ENCODE measurements at places on chromosomes 1 and 21.

DNA sequence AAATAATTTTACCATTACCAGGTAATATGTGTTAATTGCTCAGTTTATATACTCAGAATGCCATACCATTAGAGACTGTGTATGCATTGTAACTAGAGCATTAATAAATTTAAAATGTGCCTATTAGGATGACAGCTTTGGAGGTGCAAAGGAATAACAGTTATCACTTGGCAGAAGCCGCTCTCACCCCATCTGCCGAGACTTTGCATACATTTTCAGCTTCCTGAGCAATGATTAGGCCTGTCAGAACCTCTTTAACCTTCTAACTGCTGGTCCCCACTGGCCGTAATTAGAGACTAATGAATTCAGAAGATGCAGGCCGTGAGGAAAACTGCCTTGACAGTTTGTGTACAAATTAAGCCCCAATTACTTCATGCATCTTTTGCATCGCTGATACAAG lies 158.0 kb upstream of the PROX1 start:
- no peak for DNase-seq

- no peak for DNase-seq
These were observed 1.3 kb downstream of the PLD5 start for GRCh38 chr1:242522996-242523718.

DNA sequence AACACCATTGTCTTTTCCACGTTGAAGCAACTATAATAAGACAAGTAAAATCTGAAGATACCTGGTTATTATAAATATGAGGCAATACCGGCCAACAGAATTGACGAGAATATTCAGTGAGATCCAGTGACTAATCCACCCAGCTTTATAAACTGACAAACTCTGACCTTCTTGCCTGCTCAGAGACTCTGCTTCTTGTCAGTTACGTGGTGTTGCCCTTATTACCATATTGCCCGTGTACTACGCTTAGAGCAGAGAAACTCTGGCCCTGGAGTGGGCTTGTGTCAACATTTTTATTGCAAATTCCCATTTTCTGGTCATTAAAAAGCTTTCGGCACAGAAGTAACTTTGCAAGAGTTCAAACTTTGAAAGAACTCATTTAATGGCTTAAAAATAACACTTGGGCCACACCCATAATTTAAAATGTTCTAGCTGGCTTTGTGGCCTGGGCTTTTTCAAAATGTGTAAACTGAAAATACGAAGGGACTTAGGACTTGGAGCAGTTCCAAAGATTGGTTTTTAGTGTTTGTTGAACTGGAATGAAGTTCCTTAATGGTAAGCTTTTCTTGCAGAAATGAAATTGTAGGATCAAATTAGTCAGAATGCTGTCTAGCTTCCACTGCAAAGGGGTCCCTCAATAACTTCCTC lies 266.2 kb downstream of the LMO4 start:
- no peak for DNase-seq

GRCh38 chr1:119136401-119136800 lies 4.1 kb downstream of the WARS2 start:
- no peak for DNase-seq

DNA sequence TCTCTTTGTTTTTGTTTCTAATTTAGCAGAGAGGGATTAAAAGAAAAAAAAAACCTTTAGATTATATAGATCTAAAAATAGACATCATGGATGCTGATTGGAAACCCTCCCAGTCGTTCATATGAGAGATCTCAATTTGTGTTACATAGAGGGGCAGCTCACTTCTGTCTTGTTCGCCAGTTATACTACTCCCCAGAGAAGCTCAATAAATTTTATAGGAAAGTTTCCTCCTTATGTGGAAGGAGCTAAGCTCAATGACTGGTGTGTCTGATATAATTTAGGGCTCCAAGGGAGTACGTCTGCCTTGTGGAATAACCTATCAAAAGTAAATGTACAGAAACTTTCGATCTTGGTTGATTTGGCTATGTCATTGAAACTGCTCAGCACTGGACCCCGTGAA lies 117.6 kb downstream of the PEX14 start:
- DNase-seq = no peak

DNA sequence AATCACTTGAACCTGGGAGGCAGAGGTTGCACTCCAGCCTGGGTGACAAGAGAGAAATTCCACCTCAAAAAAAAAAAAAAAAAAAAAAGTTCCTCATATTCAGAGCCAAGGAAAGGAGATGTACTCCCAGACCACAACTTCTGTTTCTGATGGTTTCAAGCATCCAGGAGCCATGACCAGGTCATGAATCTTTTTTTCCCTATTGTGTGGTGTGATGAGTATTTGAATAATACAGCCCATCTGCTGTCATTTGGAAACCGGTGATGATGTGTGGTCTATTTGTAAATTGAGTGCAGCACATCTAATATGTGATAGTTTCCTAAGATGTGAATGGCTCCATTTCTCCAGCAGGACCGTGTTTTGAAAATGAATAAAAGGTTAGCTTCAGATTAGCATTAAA lies 18.6 kb downstream of the PIK3CD start:
- no peak for DNase-seq

DNA sequence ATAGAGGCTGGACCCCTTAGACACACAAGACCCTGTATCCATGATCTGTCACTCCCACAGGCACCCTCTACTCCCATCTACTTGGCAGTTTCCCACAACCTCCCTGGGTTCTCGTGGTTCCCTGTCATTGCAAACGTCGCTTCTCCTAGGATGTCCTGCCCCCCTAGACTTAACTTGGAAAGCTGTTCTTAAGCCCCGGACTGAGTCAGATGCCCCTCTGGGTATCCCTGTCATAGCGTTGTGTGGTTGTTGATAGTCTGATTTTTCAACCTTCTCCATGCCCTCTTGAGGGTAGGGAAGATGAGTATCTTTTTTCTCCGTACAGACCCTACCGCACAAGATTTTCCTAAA lies 11.8 kb downstream of the RCC1 start:
- no peak for DNase-seq

DNA sequence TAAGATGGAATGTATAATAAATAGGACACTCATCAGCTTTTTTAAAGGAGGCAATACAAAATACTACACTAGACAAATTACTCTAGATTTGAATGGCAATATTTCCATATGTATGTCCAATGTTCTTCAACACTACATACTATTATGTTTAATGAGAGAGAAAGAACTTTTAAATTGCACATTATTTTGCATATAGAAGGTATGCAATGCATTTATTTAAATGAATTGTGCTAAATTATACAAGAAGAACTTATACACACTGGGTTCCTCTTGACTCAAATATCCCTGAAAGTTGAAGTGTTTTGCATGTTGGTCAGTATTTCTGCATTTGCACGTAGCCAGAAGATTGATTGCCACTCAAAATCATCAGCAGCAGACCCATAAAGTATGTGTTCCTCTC lies 839.6 kb downstream of the ADGRL2 start:
- DNase-seq = no peak

DNA sequence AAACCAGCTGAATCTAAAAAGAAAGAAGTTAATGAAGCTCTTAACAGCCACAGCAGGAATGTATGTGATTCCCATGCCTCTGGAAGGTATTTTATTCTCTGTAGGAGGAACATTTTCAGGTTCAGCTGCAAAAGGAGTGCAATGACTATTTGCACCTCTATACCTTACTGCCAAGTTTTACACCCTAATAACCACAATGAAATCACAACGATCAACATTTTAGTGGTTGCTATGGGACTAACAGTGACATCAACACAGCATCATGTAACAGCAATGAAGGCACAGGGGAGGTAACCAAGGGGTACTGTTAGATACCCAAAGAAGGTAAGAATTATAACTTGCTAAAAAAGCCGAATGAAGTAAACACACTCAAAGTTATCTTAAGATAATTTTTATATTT lies 116.3 kb upstream of the HP1BP3 start:
- no peak for DNase-seq

- no peak for DNase-seq
These were observed 734 bp downstream of the CDK18 start for GRCh38 chr1:205505076-205505729.

- no peak for DNase-seq
These were observed 600 bp downstream of the CLK2 start for GRCh38 chr1:155272466-155273342.

Measured in stimulated activated CD8-positive, alpha-beta memory T cell treated with anti-CD3 and anti-CD28 coated beads, Interleukin-15, amount 100 ng/mL, for 24 hours (primary cell).